ENCODE measurements at places on chromosomes 11 and 22.

GRCh38 chr22:43689356-43689755 is 122.7 kb downstream of the EFCAB6 start:
- no peak for DNase-seq

- DNase-seq, result no peak
These were observed at the start of gene MRGPRX2 for GRCh38 chr11:19060629-19061028. Gene MRGPRX2, minus strand, starts transcription at chr11:19060717. Its CDS starts 4,315 bp downstream, at chr11:19056402.

- DNase-seq, result no peak
These were observed 62.1 kb upstream of the NUP50 start for GRCh38 chr22:45101515-45102227.

DNA sequence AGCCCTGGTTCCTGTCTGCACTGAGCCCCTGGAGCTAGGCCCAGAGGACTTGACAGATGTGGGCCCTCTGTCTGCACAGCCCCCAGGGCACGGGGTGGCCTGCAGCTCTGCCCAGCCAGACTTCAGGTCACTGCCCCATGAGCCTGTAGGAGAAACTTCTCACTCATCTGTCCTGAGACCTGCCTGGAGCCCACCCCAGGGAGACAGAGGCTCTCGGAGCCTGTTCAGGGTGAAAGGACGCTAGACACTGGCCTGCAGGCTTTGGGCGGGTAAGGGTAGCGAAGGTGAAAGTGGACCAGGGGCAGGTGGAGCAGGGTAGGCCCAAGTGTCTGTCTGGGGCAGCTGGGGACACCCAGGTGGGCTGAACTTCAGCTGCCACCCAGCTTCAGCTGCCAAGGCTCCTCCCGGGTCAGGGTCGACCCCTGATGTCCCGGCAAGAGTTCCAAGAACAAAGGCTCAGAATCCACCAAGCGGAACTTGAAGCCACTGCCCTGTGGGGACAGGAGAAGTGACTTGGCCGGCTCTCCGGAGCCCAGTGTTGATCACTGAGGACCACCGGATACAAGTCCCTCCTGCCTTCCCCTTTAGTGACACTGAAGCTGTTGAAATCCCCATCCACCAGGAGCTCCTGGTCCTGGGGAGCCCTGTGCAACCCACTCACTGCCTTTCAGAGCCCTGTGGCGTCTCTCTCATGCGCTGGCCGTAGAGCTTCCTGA is 90.3 kb downstream of the KCNQ1 start:
- DNase-seq, result no peak

DNA sequence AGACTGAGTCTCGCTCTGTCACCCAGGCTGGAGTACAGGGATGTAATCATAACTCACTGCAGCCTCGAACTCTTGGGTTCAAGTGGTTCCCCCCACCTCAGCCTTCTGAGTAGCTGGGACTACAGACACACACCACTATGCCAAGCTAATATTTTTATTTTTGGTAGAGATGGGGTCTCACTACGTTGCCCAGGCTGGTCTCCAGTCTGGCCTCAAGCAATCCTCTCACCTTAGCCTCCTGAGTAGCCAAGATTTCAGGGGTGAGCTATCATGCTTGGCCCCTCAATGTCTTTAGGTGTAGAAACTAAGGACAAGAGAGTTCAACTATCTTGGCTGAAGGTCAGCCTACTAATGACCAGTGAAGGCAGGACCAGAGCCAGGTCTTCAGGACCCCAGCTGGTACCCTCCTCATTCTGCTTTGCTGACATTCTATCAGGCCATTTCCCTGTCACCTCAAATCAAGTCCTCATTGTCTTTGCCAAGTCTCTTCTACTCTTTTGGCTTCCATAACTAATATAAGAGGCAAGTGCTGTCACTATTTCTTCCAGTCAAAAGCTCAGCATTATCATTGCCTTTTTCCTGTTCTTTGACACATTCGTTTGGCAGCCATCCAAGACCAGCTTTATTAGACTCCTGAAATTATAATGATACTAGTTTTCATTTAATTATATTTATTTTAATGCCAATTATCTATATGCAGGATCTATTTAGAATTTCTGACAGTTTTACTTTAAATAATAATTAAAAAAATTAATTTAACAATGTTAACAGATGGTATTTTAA is 264.2 kb upstream of the PITPNB start:
- no peak for DNase-seq

- no peak for DNase-seq
These were observed 18.2 kb downstream of the ZBTB16 start for GRCh38 chr11:114077482-114078305.

DNA sequence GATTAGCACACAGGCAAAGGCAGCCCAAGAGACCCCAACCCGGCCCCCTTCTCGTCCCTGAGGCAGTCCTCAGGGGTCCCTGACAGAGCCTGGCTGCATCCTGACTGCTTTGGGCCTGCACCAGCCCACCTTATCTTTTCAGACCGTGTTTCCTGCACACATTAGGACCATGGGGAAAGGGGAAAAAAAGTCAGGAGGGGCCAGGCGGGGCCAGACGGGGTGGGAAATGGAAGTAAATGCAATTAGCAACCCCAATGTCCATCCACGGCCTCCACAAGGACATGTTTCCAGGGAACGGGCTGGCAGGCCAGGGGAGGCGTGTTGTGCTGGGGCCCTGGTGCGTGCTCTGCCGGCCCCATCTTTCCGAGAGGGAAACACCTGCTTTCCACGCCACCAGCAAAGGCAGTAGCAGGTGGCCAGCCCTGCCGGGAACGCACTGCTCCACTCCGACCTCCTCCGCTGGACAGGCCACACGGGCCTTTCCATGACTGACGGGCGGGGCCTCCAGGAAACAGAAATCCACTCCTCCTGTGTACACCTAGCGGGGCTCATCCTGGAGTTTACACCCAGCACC is 7.4 kb downstream of the EHD1 start:
- no peak for DNase-seq

GRCh38 chr22:49833340-49834007 is 5.8 kb upstream of the BRD1 start:
- DNase-seq, result no peak

DNA sequence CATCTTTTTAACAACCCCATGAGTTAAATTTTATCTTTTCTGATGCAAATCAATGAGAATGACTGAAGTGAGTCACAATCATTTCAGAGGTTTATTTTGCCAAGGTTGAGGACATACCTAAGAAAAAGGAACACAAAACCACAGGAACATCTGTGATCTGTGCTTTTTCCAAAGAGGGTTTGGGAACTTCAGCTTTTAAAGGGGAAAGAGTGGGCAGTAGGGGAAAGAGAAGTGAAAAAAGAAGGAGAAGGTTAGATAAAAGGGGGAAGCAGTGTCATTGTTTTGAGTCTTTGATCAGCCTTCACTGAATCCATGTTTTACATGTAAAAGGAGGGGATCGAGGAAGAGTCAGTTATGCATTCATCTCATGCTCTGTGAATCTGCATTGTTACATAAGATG is 45.3 kb upstream of the SPON1 start:
- no peak for DNase-seq

GRCh38 chr22:30694171-30694639 is 469 bp upstream of the OSBP2 start:
- peak; percentile 2 for DNase-seq

- no peak for DNase-seq
These were observed 538.9 kb upstream of the API5 start for GRCh38 chr11:42772886-42773285.

DNA sequence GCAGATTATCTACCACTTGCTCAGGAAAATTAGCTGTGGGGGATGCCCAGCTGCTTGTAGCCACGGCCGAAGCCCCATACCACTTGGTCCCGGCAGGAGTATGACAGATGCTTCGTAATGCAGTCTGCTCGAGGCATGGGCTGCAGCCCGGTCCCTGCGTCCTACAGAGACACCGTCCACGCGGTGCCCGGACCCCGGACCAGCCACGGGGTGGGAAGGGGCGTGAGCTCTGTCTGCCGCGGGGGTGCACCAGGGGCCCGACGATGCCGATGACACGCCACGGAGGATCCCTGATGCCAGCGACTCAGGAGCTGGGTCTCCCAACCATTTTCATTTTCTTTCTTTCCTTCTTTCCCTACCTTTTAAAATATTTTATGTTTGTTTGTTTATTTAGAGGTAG is 30.0 kb downstream of the SLC25A17 start:
- no peak for DNase-seq

DNA sequence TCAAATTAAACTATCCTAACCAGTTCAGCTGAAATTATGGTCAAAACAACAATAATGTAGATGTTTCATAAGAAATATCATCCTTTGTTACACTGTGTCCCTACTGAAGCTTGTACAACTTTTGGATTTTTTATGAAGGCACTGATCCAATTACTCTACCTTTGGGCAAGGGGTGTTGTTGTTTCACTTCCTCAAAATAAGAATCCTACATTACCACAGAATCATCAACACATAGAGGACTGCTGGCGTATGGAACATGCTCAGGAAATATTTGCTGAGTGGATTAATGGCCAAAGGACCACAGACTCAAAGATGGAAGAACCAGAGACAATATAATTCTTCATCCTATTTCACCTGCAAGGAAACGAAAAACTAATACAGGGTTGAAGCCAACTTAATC is 907.5 kb upstream of the CCDC90B start:
- DNase-seq, result no peak

DNA sequence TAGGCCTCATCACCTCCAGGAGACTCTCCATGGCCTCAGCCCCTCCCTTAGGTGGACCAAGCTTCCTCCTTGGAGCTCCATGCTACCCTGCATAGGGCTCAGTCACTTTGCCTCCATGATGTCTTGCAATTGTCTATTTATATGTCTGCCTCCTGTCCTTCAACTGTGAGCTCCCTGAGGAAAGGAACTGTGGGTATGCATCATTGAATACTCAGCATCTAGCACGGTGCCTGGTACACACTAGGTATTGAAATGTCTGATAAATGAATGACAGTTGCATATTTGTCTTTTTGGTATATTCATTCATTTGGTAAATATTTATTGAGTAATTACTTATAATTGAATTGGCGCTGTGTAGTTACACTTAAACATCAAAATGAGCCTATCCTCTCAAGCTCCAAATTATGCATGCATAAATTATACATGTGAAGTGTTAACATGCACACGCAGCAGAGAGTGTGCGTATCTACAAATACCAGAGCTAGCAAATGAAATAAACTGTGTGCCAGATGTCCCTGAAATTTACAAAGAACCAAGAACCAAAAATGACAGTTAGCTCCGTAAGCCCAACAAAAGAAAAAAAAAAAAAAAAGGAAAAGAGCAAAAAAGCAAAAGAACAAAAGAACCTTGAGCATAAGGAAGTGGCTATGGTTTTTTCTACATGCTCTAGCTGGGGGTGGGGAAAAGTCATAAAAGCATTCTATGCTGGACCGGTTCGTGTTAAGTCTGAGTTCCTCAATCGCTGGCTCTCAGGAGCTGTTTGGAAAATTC is 25.2 kb downstream of the GRAP2 start:
- DNase-seq, result no peak

GRCh38 chr11:68049509-68050370 is 10.9 kb downstream of the TCIRG1 start:
- DNase-seq, result no peak

GRCh38 chr11:117178210-117179034 is at the start of gene SIDT2:
Gene SIDT2, plus strand, starts transcription at chr11:117178743. Its CDS starts 521 bp downstream, at chr11:117179264.
- DNase-seq, result peak; percentile 82

GRCh38 chr22:45120440-45120839 is 43.3 kb upstream of the NUP50 start:
- no peak for DNase-seq

- no peak for DNase-seq
These were observed 3.1 kb downstream of the HMBS start for GRCh38 chr11:119087747-119088241.

DNA sequence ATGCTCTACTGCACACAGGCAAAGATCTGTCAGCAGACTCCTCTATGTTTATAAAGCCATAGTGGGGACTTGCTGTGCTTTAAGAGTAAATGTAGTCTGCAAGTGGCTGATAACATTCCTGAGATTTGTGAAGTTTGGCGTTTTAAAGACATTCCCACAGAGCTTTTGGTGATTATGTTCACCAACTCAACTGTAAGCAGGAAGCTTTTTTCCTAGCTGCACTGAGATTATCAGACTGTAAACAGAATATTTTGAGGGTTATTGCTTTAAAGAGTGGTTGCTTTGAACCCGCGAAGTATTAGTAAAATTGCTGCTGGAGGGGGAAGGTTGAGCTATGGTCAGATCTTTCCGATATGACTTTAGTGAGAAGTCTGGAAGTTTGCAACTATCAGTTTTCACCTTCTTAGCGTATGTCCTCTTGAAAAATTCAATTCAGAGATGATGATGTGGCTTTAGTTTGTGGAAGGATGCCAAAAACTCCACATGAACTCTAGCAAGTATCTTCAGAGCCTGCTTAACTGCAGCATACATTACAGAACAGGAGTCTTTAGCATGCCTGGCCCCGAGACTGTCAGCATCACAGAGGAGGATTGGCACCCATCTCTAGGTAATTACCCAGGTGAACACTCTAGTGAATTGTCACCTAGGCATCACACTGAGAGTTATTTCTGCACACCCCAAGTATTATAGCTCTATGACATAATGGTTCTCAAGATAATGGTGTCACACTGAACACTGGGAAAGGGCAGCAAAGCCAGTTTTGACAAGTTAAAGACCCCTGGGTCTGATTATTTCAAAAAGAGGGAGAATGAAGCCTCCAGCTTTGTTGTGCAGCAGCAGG is 89.9 kb downstream of the MTNR1B start:
- no peak for DNase-seq

DNA sequence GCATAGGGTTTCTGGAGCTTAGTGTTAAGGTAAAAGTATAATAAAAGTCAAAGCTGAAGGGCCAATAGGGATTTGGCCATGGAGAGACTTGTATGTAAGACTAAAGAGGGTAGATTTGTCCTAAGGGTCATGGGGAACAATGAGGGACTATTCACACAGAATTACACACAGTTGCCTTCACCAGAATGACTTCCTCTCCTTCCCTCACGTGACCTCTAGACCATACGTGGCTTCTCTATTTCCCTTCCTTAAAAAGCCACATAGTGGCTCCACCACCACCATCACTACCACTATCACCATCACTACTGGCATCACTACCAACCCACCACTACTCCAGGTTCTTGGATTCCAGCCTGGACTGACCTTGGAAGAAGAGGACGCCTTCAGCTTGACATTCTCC is 2.8 kb downstream of the HPX start:
- DNase-seq, result no peak

GRCh38 chr11:92811341-92811740 is 158.1 kb upstream of the MTNR1B start:
- DNase-seq, result no peak
